ENCODE measurements at places on chromosomes 1 and 21. TPM values are rescaled to one million over a fixed set of nuclear protein-coding genes. Genes with fewer than 3 reads are reported as not detected.

- no peaks in the 10 kb centered on the region for H3K4me1 ChIP-seq
- H3K27ac ChIP-seq: no peak overlapping the region
- H3K36me3 ChIP-seq: no peaks in the 10 kb centered on the region
- no peak for DNase-seq
Measured at GRCh38 chr1:9368356-9368755, 75.7 kb downstream of the SPSB1 start.

The ITLN2 gene
- total RNA-seq: not detected

The PDPN gene
- not detected for total RNA-seq

GRCh38 chr1:25700144-25700523 lies 83.5 kb downstream of the MAN1C1 start:
- H3K4me3 ChIP-seq: no peak overlapping the region
- no peaks in the 10 kb centered on the region for H3K36me3 ChIP-seq
- no peak for DNase-seq
- no peak overlapping the region for H3K27ac ChIP-seq

The RBM8A gene
- total RNA-seq: 177 TPM

- no peaks in the 10 kb centered on the region for H3K27me3 ChIP-seq
- H3K4me3 ChIP-seq: no peak overlapping the region
- no peaks in the 10 kb centered on the region for H3K4me1 ChIP-seq
- H3K36me3 ChIP-seq: no peaks in the 10 kb centered on the region
Measured at GRCh38 chr1:167849666-167850065, 64.3 kb downstream of the ADCY10 start.

GRCh38 chr1:226279498-226279897 lies 29.5 kb downstream of the LIN9 start:
- no peaks in the 10 kb centered on the region for H3K27me3 ChIP-seq
- no peak overlapping the region for H3K27ac ChIP-seq
- H3K36me3 ChIP-seq: peaks cover 17% of the 10 kb centered on the region
- DNase-seq: no peak
- H3K4me3 ChIP-seq: no peak overlapping the region
- H3K4me1 ChIP-seq: no peaks in the 10 kb centered on the region

GRCh38 chr1:241611063-241611462 lies 29.1 kb downstream of the CHML start:
- H3K27ac ChIP-seq: no peak overlapping the region
- no peak overlapping the region for H3K4me3 ChIP-seq
- peak; percentile 31 for DNase-seq
- peaks cover 12% of the 10 kb centered on the region for H3K36me3 ChIP-seq
- H3K27me3 ChIP-seq: no peaks in the 10 kb centered on the region

DNA sequence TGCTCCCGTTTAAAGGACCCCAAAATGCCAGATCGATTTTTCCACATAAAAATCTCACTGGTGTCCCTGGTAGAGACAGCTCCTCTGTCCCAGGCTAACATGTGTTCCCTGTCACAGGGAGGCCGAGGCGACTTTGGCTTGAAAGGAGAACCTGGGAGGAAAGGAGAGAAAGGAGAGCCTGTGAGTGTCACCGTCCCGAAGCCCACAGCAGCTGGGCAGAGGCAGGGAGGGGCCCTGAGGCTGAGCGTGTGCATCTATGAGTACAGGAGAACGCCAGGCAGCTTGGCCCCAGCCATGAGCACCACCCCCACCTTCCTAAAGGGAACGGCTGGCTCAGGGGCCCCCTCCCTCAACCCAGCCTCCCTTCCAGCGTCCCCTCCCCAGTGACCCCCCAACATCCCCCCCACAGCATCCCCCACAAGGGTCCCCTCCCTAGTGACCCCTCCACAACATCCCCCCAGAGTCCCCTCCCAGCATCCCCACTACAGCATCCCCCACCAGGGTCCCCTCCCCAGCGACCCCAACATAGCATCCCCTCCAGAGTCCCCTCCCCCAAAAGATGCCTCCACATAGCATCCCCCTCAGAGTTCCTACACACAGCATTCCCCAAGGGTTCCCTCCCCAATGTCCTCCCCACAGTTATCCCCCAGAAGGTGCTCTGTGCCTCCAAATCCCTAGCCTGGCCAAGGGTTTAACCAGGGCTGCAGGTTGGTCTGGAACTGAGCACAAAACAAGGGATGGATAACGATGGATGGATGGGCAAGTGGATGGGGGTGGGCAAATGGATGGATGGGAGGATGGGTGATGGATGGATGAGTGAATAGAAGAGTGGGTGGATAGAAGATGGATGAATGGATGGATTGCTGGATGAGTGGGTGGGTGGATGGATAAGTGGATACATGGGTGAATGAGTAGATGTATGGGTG lies 25.1 kb downstream of the COL6A2 start:
- H3K4me3 ChIP-seq: no peak overlapping the region
- H3K4me1 ChIP-seq: no peaks in the 10 kb centered on the region
- H3K27me3 ChIP-seq: no peaks in the 10 kb centered on the region
- no peak for DNase-seq
- no peaks in the 10 kb centered on the region for H3K36me3 ChIP-seq
- no peak overlapping the region for H3K27ac ChIP-seq

DNA sequence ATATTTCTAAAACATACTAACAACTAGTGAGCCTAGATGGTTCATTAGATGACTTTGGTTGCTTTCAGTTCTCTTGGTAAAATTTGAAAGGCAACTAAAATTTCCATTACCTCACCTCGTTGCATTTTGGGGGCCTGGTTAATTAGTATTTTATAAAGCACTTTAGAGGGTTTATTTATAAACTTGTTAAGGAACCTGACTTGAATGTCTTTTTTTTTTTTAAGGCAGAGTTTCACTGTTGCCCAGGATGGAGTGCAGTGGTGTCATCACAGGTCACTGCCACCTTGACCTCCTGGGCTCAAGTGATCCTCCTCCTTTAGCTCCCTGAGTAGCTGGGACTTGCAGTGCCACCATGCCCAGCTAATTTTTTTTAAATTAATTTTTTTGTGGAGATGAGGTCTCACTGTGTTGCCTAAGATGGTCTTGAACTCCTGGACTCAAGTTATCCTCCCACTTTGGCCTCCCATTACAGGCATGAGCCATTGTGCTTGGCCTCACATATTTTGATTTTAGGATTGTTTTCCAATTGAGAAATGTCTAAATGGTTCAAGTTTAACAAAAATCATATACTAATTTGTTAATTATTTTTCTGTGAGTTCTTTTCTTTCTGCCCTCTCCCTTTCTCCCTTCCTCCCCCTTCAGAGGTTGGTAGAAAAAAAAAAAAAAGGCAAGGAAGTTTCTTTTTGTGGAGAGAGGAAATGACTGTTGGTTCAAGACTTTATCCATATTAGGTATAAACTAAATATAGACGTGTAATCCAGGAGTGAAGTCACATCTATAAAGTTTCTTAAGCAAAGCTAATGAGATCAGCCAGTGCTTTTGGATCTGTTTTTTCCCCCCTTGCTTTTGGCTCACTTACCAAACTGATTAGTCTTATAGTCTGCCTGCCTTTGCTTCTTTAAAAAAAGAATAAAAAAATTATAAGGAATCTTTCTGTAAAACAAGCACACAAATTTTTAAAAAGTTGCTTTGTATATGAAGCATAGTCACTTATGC lies 24.7 kb downstream of the CLIC4 start:
- H3K27me3 ChIP-seq: no peaks in the 10 kb centered on the region
- no peak for DNase-seq
- no peak overlapping the region for H3K4me3 ChIP-seq
- H3K27ac ChIP-seq: peak overlapping the region; percentile 60
- H3K4me1 ChIP-seq: no peaks in the 10 kb centered on the region
- H3K36me3 ChIP-seq: no peaks in the 10 kb centered on the region

GRCh38 chr21:16305686-16306085 lies 575.9 kb downstream of the USP25 start:
- DNase-seq: no peak
- H3K4me1 ChIP-seq: peaks cover 7% of the 10 kb centered on the region
- no peaks in the 10 kb centered on the region for H3K27me3 ChIP-seq
